ENCODE measurements at places on chromosomes 1 and 21. TPM values are rescaled to one million over a fixed set of nuclear protein-coding genes. Genes with fewer than 3 reads are reported as not detected.

Gene LCE1E
- 0.37 TPM for total RNA-seq

Gene CYP4A11
- total RNA-seq, result not detected

Gene FAM229A
- 0.78 TPM for total RNA-seq

Gene CSMD2
- not detected for total RNA-seq

Gene LAMB3
- 652 TPM for total RNA-seq

Gene ERICH3
- not detected for total RNA-seq
